ENCODE measurements at places on chromosomes 6 and 20.
A peak's percentile ranks its signal among the peaks of the same experiment; 100 is the strongest.

- DNase-seq: no peak
These were observed 227.2 kb downstream of the EPM2A start for GRCh38 chr6:145508107-145508506.

DNA sequence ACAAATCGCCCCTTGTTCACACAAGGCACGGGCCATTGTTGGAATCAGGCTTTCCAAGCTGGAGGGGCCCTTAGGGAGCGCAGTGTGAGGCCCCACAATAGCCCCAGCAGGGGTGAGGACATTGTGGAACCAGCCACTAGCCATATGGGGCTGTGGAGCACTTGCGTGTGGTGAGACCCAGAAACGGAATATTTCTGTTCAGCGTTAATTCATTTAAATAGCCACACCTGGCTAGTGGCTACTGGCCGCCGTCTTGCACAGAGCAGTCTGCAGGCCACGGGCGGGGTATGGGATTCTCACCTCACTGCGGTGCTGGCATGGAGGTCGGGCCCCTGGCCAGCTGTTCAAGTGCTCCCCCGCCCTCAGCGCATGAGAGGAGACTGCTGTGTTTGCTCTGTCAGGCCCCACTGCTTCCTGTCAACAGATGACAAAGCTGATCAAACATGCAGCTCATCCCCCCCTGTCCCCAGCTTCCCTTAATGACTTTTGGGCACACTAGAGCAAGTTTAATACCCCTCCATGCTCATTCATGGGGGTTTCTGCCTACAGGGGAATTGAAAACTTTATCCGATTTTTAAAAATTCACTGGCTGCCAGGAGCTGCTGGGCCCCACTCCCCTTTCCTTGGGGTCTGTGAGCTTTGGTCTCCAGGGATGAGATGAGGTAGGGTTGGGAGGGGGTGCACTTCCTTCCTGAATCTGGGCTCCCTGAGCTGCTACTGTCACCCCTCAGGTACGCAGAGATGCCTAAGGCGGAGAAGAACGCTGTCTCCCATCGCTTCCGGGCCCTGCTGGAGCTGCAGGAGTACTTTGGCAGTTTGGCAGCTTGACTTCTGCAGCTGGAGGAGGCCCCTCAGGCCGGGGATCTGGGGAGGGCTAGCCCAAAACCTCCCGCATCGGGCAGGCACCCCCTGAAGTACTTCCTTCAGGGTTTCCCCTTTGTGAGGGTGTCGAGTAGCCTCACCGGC, 13.6 kb downstream of the ITPA start:
- DNase-seq: no peak

DNA sequence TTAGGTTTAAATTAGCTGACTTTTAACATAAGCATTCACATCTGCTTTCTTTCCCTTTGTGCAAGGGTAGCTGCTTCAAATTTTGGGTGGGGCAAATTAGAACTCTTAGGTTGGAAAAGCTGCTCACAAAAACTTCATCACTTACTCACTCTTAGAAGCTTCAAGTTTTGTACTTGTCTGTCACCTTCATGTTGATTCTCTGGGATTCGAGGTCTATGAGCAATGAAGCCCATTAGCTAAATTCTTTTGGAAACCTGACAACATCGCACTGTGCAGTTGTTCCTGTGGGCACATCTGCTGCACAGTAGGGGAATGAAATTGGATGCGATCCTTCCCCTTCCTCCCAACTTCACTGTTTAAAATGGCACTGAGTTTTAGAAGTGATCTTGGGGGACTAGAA, 156.1 kb downstream of the UBE3D start:
- DNase-seq: no peak

- no peak for DNase-seq
These were observed 20.5 kb upstream of the CRISP3 start for GRCh38 chr6:49764571-49765236.

- peak; percentile 80 for DNase-seq
These were observed 4.4 kb downstream of the ZKSCAN3 start for GRCh38 chr6:28353981-28354676.

DNA sequence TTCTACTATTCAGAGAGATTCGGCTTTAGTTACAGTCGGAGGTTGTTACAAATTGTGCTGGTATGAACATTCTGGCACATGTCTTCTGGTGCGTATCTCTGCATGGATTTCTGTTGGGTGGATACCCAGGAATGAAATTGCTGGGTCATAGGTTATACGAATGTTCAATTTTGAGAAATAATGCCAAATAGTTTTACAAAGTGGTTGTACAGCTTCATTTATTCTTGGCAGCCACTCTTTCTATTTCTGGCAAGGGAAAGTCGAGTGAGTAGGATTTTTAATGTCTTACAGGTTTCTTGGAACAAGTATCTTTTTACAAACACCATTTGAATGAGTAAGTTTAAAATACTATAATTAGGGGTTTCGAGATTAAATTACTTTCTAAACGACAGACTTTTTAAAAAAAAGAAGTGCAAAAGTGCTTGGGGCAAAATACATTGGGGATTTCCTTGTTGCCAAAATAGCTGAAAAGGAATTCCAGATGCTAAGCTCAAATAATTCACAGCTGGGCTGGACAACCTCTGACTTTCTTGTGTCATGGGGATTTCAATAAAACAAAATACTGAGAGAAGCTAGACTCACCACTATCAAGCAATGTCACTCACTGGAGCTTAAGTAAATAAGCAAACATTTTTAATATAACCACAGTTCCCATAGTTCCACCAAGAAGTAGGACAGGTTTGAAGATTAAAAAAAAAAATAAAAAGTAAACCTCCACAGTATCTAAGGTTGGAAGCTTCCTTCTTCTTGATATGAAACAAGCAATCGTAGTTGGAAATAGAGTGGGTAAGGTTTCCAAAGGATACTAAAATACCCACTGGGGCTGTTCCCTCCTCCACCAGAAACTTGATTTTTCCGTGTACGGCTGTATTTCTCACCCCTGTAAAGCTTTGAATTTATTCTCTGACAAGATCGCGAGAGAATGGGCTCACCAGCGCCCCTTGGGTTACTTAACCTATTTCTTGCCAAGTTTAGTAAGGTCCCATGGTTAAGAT, 21.6 kb upstream of the GFOD1 start:
- no peak for DNase-seq

DNA sequence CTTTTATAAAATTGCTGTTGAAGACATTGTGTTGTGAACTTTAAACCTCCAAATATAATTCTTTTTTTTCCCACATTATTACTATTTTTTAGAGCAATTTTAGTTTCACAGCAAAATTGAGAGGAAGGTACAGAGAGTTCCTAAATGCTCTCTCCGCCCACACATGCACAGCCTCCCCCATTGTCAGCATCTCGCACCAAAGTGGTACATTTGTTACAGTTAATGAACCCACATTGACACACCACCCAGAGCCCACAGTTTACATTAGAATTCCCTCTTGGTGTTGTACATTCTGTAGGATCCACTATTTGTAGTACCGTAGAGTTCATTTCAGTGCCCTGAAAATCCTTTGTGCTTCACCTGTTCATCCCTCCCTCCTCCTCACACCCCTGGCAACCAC, 33.8 kb downstream of the TMEM181 start:
- no peak for DNase-seq

DNA sequence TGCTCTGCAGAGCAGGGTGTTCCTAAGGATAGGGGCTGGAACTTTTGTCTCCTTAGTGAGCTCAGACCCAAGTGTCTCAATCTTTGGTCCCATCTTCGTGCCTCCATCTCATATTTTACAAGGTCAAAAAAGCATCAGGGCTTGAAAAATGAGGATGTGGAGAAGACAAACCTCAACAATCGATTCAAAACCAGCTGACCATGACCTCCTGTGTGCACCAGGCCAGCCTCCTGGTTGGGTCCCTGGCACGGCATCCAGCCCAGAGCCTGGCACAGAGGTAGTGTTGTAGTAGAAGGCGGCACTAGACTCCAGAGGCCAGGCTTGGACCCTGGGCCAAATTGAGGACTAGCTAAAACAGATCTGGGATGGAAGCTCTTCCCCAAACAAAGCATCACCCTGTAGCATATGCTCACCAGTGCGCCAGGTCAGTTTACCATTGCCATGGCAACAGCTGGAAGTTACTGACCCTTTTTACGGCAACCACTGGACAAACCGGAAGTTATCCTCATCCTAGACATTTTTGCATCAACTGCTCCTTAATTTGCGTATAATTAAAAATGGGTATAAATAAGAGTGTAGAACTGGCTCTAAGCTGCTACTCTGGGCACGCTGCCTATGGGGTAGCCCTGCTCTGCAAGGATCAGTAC, 69.3 kb upstream of the BLCAP start:
- no peak for DNase-seq

DNA sequence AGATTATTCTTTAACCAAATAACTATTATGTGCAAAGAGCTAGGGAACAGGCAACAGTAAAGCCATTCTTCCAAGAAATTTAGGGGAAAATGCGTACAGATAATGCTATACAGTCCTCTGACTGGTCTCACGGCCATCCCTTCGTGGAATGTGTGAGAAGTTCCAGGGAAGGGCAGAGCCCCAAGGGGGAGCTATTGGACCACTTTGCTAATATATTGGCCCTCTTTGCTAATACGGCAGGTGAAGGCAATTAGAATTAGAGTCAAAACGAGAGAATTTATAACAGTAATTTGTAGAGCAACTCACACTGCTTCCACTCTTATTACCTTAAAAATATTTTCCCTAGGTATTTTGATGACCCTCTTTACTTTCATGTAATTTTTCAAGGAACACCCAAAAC, 140.4 kb downstream of the IMPG1 start:
- DNase-seq: peak; percentile 19

GRCh38 chr6:90068703-90069523, 174.6 kb downstream of the GJA10 start:
- no peak for DNase-seq

DNA sequence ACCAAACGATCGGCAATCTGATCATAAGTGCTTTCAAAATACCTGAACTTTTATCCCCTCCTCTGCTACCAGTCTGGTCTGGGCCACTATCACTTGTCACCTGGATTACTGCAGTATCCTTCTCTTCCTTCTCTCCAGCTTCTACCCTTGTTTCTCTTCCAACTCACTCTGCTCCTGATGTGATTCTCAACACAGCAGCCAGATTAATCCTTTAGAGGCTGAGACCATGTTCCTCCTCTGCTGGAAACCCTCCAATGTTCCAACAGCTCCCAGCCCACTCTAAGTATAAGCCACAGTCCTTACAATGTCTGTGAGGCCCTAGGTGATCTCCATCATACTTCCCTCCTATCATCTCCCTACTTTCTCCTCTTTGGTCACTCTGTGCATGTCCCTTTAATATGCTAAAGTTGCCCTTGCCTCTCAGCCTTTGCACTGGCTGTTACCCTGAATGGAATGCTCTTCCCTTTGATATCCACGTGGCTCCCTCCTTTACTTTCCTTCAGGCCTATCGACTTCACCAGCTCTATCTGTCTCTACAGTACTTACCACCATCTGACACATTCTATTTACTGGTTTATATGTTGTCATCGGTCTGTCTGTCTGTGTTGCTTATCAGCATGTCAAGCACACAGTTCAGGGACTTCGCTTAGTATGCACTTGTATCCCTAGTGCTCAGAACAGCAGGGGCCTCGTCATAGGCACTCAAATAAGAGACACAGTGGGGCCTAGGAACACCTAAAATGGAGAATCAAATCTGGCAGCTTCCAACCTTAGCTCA, 35.0 kb upstream of the RNF24 start:
- no peak for DNase-seq

GRCh38 chr20:57176842-57177241, 89.6 kb downstream of the BMP7 start:
- DNase-seq: no peak

- DNase-seq: no peak
These were observed 50.7 kb downstream of the OPN5 start for GRCh38 chr6:47832386-47833100.

DNA sequence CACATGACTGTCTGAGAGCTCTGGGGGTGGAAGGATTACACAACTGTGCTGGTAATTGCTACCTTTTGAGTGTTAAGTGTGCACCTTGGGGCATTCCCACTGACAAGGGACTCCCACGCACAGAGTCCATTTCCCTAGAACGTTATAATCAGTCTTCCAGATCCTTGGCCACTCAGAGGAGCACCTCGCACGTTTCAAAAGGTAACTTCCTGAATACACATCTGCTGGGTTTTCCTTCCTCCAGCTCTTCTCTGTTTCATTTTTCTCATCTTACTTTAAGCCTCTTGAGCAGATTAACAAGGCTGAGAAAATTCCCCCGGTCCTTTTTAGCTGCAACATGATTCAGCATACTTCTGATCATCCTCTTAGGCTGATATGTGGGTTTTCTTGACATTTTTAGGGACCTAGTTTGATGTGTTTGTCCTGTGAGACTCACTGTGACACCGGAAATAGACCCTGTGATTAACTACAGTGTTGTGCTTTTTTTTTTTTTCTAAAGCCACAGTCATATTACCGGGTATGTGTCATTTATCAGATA, 98.4 kb upstream of the DUSP22 start:
- DNase-seq: no peak

GRCh38 chr20:1891263-1892118, 3.7 kb upstream of the SIRPA start:
- no peak for DNase-seq

DNA sequence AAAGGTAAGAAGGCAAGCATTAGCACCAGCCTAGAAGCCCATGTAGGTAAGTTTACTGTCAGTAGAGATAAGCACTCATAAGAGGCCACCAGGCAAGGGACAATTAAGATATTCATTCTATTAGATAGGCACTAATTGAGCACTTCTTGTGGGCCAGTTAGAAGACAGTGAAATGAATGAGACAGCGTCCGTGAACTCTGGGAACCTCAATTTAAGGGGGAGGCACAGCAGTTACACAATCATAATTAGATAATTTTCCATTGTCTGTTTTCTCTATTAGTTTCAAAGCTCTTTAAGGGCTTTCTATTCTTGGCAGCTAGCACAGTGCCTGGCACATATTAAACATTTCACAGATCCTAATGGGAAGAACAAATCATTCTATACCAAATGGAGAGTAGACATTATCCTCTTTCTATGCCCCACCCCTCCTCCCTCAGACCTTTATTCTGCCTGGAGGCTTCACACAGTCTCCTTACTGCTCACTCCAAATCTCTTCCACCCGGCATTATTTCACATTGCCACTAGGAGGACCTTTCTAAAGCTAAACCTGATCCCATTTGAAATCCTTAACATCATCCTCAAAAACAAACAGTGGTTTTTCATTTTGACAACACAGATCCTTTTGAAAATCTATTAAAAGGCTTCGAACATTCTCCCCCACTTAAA, 529.6 kb downstream of the ADGRB3 start:
- no peak for DNase-seq

DNA sequence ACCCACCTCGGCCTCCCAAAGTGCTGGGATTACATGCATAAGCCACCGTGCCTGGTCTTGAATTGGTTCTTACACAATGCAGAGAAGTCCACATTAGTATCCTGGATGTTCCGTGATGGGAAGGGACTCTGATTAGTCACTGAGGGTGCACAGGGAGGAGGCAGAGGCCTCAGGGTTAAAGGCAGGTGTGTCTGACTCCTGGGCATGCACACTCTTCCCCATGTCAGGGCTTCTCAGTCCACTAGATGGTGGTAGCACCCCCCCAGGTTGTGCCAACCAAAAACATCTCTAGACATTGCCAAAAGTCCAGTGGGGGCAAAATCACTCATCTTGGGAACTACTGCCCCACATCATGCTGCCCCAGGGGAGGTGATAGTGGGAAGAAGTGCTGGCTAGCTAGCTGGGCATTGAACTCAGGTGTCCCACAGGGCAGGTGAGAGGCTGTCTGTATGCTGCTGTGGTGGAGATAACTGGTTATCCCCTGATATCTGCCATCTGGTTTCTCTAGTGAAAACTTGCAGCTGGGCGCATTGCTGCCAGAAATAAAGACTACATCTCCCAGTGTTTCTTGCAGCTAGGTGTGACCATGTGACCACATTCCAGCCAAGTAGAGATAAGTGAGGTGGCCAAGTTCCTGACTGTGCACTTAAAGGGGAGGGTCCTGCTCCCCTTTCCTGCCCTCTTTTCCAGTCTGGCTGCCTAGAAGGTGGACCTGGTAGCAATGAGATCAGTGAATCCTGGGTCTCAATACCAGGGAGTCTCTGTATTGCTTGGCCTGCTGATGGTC, 8.4 kb upstream of the NSFL1C start:
- no peak for DNase-seq

All from HCT116 (cell line).